ENCODE measurements at places on chromosomes 2 and 18. TPM values are rescaled to one million over a fixed set of nuclear protein-coding genes. Genes with fewer than 3 reads are reported as not detected.

HOXD12 gene
- total RNA-seq: 0.12 TPM

- no peak for DNase-seq
Observed at GRCh38 chr2:232336981-232337720, 41.4 kb upstream of the ALPP start.

GRCh38 chr2:142307616-142308115, 176.8 kb upstream of the LRP1B start:
- no peak for DNase-seq

GRCh38 chr2:171629113-171629512, 58.2 kb upstream of the DYNC1I2 start:
- DNase-seq: no peak

DNA sequence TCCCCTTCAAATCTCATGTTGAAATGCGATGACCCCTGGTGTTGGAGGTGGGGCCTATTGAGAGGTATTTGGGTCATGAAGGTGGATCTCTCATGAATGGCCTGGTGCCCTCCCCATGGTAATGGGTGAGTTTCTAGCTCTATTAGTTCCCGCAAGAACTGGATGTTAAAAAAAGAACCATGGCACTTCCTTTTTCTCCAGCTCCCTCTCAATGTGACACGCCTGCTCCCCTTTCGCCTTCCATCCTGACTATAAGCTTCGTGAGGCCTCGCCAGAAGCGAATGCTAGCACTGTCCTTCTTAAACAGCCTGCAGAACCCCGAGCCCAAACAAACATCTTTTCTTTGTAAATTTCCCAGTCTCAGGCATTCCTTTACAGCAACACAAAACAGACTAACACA, 303.2 kb upstream of the REV1 start:
- no peak for DNase-seq

NCKAP1 gene
- 124 TPM for total RNA-seq

- DNase-seq: no peak
Observed at GRCh38 chr18:22816266-22817176, 116.6 kb upstream of the RBBP8 start.

TCF23 gene
- not detected for total RNA-seq

DNA sequence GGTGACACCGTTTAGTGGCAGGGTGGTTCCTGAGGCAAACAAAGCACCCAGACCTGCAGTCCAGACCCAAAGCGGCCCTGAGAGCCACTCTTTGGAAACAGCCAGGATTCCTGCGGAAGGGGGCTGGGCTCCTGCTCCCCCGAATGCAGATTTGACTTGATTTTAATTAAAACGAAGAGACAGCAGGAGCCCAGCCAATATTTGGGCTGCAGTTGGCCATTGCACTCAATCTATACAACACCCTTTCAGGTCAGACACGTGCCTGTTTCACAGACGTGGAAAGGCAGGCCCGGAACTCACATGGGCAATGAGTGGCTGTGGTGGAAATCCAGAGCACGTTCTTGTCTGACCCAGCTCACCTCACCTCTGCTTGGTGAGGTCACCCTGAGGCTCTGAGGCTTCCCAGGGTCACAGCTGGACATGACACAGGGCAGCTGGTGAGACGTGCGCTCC, 122.4 kb downstream of the NDUFA10 start:
- no peak for DNase-seq

- peak; percentile 60 for DNase-seq
Observed at GRCh38 chr2:207142461-207142860, 23.3 kb downstream of the KLF7 start.

DNA sequence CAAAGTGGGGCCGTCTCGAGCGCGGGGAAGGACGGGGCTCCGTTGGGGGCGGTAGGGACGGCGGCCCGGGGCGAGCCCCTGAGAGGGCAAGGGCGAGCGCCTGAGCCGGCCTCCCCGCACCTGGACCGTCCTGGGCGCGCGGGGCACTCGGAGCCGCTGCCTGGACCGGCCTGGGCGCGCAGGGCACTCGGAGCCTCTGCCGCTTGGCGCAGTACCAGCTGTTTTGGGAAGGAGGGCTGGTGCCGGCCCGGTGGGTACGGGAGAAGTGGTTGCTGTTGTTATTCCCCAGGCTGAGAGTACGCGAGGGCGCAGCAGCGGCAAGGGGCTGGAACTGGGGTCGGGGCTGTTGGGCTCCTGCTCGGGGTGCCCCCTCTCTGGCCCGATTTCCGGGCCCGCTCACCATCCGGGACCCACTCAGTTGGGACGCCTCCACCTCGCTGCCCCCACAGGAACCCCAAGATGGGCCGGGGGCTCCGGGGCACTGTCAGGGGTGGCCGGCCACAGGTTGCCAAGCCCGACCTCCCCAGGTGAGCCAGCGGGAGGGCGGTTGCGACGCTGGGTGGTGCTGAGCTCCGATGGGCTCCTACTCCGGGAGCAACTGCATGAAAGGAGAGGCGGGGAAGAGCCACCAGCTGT, 579 bp downstream of the ARHGEF4 start:
- DNase-seq: no peak

- peak; percentile 98 for DNase-seq
Observed at GRCh38 chr18:25298853-25299274, 53.1 kb downstream of the ZNF521 start.

CFAP65 gene
- total RNA-seq: not detected

DNA sequence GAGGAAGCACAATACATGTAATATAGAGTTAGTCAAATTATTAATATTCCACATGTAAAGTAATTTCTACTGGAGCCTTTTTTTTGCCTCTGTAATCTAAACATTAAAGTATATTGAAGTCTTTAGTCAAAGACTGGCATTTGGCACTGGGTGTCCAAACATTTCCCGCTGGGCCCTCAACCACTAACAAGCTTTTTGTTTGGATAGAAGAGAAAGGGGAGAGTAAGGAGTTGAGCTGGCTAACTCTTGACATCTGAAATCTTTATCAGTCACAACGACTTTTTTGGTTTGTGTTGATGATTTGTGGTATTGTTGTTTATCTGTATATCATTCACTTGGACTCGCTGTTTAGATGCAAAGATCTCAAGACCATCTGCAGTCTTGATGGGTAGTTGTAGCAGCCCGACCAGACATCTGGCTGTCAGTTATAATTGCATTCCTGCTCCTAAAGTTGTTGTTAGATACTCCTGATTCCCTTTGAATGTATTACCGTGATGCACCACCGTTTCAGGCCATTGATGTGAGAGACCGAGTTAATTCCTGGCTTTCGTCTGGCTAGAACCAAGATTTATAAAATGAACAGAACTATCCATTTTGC, 379.6 kb downstream of the MTX2 start:
- DNase-seq: no peak

- DNase-seq: no peak
Observed at GRCh38 chr2:238710032-238710735, 137.7 kb upstream of the TWIST2 start.

GRCh38 chr2:97966545-97967215, 29.1 kb downstream of the TMEM131 start:
- peak; percentile 18 for DNase-seq

DNA sequence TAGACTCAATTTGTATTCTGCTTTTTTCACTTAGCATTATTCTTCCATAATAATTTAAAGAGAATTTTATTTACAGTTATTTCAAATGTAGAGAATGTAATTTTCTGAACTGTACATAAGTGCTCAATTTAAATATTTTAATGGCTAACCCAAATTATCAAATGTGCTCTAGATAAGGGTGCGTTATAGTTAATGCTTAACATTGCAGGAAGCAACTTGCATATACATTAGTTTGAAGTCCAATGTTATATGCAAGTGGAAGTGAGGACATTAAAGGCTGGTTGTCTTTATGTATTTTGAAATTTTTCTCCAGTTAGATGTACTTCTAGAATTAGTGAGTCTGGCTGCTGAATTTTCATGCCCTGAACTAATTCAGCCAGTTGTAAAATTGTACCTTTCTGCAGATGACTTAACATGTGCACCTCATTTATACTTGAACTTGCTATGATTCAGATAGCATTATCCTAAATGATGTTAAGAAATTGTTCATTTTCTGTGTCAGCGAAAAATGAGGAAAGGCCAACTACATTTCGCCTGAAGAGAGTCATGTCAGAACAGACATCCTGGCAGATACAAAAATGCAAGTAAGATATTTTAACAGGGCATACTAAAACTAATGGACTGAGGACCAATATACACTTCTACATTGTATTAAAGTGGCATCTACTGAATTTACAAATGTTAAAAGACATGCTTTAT, 59.2 kb upstream of the GAREM1 start:
- DNase-seq: no peak

GRCh38 chr2:10490806-10491291, 42.7 kb upstream of the ODC1 start:
- no peak for DNase-seq

UGT1A8 gene
- not detected for total RNA-seq

GRCh38 chr2:38164881-38165280, 88.9 kb upstream of the CYP1B1 start:
- peak; percentile 70 for DNase-seq

All from M059J (cell line).